GM12892 (cell line): ENCODE measurements at places on chromosomes 11 and 22.

GRCh38 chr11:7449211-7449840 is 36.0 kb upstream of the OLFML1 start:
- DNase-seq = no peak

GRCh38 chr11:2664376-2664775 is 35.4 kb downstream of the KCNQ1OT1 start:
- DNase-seq = no peak

GRCh38 chr11:34487430-34487829 is 26.2 kb downstream of the ELF5 start:
- no peak for DNase-seq

DNA sequence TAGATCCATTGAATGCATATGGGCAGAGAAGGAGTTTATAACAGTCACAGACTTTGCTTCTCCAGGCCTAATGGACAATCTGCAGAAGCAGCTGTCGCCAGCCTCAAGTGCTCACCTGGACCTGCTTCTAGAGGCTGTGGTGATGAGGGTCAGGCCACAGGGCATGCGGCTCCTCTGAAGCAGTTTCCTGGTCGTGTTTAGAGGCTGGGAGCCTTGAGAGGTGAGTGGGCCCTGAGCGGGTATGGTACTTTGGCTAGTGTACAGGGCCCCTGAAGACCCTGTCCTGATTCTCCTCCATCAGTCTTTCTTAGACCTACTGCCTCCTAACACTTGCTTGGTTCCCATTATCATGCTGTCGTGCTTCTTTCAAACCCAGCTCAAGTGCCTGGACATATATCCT is 41.2 kb downstream of the NXPE2 start:
- no peak for DNase-seq

DNA sequence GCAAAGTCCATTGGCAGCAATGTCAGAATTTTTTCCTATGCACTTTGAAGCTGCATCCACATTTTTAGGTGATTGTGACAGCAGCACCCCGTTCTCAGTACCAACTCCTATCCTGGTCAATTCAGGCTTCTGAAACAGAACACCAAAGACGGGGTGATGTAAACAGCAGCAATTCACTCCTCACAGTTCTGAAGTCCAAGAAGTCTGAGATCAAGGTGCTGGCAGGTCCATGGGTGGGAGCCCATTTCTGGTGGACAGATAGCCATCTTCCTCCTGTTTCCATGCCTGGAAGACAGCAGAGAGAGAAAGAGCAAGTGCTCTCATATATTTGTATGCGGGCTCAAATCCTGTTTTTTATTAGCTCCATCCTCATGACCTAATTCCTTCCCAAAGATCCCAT is 471.2 kb downstream of the BRD1 start:
- no peak for DNase-seq

- no peak for DNase-seq
Measured at GRCh38 chr22:36267896-36268485, 15.1 kb downstream of the APOL1 start.

DNA sequence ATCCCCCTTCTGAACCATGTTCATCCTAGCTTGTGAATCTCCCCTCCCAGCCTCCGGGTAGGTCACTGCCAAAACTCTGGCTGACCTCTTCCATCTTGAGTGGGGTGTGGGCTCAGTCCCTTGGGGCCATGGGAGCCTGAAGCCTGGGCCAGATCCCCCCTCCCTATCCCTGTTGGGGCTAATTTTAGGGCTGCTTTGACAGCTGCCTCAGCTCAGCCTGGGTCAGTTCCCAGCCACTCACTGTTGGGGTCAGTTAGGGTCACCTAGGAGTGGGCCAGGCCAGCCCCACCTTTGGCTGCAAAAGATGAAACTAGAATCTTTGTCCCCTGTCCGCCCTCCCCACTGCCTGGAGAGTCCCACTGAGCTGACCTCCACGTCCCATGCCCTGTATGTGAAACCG is 29.8 kb upstream of the P2RY2 start:
- no peak for DNase-seq

GRCh38 chr11:29025001-29025400 is 916.8 kb downstream of the METTL15 start:
- no peak for DNase-seq

GRCh38 chr11:81165164-81165563 is 1568.5 kb downstream of the FAM181B start:
- no peak for DNase-seq

DNA sequence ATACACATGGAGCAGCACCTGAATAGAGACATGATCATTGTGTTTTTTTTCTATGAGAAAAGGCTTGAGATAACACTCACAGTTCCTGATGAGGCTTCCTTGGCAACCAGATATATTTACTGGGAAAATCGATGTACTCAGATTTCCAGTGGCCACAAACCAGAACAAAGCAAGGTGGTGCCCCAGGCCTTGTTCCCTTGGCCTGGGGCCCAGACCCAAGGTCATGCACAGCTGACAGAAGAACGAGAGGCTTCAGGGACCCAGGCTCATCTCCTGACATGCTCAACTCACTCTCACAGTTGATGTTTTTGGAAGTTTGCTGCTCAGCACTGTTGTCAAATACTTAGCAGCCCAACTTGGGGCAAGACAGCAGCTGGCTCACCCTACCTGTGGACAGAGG is 281.8 kb downstream of the NTM start:
- DNase-seq = no peak

DNA sequence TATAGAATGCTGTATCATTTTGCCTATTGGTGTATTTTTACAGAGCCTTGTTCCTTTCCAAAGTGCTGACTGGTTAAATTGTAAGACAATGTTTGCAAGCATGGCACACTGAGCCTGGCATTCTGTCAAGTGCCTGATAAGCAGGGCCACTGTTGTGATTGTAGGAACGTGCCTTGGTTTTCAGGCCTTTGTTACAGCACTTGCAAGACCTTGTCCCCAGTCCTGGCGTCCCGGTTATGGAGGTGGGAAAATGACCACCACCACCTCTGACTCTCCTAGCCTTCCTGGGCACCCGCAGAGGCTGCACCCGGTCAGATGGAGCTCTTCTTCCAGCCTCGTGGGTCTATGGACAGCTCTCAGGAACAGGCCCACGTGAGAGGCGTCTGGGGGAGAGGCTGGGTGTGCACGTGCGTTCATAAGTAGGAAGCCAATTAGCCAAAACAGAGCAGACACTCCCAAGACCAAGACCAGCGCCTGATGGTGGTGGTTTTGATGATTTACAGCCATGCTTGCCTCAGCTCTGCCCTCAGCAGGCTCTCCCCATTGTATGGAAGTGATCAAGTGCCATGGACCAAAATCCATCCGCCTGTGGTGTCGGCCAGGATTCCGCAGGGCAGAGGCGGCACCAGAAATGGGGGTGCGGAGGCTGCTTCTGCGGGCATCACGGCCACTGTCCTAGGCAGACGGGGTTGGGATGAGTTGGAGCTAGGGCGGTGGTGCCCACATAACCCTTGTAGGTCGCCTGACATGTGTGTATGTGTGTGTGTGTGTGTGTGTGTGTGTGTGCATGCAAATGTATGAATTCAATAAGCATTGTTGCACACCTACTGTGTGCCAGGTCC is 89.8 kb downstream of the RTL6 start:
- no peak for DNase-seq

DNA sequence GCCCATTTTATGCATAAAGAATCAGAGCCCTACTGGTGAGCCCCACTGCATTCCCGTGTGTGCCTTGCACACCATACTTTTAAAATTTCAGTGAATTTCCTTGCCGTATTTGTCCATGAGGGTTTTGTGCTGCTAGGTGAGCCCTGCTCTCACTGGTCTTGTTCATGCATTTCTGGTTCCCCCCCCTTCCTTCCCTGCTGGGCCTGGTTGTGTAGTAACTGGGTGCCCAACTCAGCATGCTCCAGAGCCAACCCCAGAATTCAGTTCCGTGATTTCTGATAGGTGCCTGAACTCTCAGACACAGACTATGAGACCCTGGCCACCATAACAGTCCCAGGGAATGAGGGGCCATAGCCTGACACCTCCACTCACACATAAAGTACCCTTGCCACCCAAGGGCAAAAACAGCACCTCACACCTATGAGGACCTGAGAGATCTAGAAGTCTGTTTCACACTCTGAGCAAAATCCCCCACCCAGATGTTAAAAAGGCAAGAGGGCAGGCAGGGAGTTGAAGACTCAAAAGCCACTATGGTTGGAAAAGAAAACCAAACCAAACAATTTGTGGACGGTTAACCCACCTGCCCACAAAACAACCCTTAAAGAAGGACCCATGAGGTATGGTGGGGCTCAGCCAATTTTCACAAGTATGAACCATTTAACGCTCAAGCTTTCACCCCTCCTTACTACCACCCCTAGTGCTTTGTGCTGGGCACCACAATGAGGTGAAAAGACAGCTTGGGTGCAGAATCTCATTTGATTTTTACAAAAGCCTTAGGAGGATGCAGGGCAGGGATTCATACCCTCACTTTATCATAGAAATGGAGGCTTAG is 16.8 kb upstream of the IL10RA start:
- no peak for DNase-seq

DNA sequence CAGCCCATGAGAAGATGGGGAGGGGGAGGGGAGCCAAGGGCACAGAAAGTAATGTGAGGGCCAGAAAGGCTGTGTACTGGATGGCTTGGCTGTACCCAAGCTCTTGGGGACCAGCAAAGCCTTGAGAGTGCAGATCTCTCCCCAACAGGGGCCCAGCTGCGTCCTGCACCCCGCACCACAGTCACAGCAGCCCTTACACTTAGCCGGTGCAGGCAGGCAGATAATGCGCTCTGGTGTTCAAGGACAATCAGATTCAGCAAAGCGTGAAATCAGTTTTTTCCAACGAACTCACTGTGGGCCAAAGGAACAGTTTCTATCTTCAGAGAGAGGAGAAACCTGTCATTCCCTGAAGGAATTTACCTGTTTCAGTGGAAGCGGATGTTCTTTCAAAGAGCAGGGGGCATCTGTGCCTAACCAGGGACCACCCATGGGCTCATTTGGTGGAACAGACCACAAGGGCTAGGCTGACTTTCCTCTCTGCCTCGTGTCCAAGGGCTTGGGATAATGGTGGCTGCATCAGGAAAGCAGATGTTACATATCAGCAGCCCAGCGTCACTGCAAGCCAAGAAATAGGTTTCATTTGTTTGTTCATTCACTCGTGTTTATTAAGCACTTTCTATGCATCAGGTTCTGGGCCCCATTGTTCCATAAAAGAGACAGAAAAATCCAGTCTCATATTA is 81.2 kb upstream of the SPON1 start:
- no peak for DNase-seq

- no peak for DNase-seq
Measured at GRCh38 chr11:103618528-103618927, 417.9 kb upstream of the DDI1 start.

- DNase-seq = no peak
Measured at GRCh38 chr11:44343778-44344422, 34.0 kb upstream of the ALX4 start.

- no peak for DNase-seq
Measured at GRCh38 chr22:42880815-42881214, 23.7 kb upstream of the ARFGAP3 start.

DNA sequence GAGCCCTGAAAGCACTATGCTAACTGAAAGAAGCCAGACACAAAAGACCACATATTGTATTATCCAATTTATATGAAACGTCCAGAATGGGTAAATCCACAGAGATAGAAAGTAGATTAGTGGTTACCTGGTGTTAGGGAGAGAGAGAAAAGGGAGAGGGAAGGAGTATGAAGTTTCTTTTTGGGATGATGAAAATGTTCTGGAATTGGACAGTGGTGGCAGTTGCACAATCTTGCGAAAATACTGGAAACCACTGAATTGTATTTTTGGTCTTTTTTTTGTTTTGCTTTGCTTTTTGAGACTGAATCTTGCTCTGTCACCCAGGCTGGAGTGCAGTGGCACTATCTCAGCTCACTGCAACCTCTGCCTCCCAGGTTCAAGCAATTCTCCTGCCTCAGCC is 63.5 kb downstream of the MRTFA start:
- DNase-seq = no peak

DNA sequence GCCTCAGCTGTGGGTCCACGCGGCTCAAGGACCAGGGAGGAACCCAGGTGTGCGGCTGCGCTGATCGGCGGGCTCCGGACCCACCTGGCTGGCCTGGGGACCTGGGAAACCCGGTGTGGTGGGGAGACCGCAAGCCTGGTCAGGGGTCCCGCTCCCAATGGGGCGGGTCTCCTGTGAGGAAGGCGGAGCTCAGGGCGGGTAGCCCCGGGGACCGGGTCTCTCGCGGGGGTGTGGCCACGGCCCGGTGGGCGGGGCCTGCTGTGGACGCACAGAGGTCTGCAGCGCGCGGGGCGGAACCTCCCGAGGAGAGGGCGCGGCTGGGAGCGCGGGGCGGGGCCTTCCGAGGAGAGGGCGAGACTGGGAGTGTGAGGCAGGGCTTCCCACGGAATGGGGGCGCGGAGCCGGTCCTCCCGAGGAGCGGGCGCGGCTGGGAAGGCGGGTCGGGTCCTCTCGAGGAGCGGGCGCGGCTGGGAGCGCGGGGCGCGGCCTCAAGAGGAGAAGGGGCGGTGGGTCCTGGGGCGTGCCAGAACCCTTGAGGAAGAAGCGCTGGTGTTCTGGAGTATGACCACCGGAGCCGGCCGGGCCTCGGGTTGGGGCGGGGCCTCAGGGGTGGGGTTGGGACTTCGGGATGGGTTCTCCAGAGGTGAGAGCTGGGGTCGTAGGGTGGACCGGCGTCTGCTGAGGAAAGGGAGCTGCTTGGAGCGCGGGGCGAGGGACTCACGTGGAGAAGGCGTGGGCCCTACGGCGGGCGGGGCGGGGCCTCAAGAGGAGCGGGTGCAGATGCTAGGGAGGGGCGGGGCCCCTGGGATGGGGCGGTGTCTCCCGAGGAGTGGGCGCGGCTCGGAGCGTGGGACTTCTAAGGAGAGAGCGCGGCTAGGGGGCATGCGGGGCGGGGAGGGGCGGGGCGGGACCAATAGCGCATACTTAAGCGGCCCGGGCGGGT is 20.8 kb downstream of the DGCR6L start:
- peak; percentile 74 for DNase-seq

GRCh38 chr11:37788141-37788877 is 1190.3 kb upstream of the RAG2 start:
- DNase-seq = no peak

- DNase-seq = no peak
Measured at GRCh38 chr11:19546325-19546724, 166.3 kb upstream of the NAV2 start.

- no peak for DNase-seq
Measured at GRCh38 chr11:44305470-44306051, 4.4 kb downstream of the ALX4 start.

GRCh38 chr11:115126515-115127208 is 377.6 kb downstream of the CADM1 start:
- no peak for DNase-seq

- DNase-seq = no peak
Measured at GRCh38 chr11:65207918-65208784, 26.4 kb downstream of the CAPN1 start.

DNA sequence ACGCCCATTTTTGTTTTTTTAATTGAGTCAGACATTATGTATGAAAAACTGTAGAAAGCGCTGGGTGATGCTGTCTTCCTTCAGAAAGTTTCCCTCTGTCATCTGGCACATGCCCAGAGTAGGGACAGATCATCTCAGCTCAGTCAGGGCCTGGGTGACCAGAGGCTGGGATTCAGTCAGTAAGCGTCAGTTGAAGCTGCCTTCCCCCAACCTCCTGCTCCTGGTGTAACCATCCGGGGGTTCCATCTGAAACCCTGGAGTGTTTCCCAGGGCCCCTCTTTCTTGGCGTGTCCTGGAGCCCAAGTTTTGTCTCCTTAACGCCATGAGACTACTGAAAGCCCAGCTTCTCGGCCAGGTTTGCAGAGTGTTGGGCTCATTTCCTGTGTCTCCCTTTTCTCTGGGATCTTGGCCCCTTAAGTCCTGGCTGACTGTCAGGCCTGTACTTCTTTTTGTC is 10.7 kb downstream of the PPFIA1 start:
- no peak for DNase-seq

- no peak for DNase-seq
Measured at GRCh38 chr11:129960216-129961214, 42.1 kb downstream of the PRDM10 start.

- DNase-seq = no peak
Measured at GRCh38 chr11:78231962-78232501, 43.3 kb downstream of the USP35 start.
